ENCODE measurements at places on chromosomes 12 and 14.

DNA sequence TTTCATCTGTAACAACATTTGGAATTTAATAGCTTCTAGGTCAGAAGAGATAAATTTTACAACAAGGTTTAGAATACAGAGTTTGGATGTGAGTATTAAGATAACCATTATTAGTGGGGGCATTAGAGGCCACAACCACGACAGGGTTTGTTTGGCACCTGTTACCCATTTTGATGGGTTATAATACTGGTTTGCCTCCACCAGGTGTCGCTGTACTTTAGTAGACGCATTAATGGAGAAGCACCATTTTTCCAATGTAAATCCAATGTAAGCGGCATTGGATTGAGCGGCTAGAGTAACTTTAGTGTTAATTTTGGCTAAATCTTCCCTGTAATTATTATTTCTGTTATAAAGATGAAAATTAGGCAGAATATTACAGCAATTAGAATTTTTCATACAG lies 136.2 kb downstream of the SLCO1B3 start:
- DNase-seq, result no peak

DNA sequence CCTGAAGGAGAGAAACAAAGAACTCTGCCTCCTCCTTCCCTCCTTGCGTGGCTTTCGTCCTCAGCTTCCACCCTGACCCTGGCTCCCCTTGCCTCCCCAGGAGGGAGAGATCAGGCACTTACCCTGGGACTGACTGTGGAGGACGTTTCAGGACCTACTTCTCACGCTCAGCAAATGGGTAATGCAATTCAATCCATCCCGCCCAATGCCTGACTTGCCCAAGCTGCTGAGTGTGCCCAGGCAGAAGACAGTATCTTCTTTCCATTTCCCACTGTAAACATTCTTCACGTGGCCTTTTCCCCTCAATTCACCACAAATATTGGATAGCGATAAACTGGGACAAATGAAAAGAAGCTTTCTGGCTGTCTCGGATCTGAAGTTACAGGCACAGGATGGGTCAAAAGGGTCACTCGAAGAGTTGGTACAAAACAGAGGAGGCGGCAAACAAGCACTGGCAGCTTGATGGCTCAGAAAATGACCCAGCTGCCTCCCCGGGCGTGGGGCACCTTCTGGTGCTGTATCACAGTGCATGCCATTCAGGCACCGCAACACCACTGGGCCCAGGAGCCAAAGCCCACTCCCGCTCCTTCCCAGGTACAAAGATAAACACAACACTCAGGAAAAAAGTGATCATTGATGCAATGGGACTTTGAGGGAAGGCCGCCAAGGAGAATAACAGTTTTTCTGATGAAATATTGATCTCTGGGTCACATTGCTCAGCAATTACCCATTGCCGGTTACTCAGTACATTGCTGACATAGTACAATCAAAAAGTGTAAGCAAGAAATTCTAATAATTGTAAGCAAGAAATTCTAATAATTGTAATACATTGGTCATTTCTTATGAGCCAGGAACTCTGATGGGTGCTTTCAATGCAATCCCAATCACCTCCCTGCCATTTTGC lies 65.8 kb downstream of the TRIM9 start:
- DNase-seq, result no peak

- DNase-seq, result no peak
Observed at GRCh38 chr14:75450381-75451276, 22.8 kb downstream of the JDP2 start.

GRCh38 chr14:24542346-24542936 lies 33.6 kb downstream of the CTSG start:
- no peak for DNase-seq

DNA sequence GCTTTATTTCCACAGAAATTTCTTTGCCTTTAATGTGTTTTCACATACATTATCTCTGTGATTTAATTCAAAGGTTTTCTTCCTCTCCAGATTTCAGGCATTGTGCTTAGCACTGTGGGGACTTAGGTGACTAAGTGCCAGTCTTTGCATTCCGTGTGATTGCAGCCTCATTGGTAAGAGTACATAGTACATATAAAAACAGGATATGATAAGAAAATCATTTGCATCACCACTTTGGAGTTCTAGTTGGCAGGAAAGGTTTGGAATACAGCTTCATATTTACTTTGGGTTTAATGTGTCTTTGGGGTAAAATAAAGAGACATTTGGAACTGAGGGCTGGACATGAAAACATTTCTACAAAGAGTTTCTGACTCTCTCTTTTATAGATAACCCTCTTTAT lies 37.8 kb upstream of the C12orf75 start:
- DNase-seq, result no peak

GRCh38 chr14:87869619-87870583 lies 123.1 kb downstream of the GALC start:
- DNase-seq, result no peak

Measured in left renal pelvis (tissue), 4 donors.